Bone marrow (tissue), 2 donors: ENCODE measurements at places on chromosomes 11 and 22.

DNA sequence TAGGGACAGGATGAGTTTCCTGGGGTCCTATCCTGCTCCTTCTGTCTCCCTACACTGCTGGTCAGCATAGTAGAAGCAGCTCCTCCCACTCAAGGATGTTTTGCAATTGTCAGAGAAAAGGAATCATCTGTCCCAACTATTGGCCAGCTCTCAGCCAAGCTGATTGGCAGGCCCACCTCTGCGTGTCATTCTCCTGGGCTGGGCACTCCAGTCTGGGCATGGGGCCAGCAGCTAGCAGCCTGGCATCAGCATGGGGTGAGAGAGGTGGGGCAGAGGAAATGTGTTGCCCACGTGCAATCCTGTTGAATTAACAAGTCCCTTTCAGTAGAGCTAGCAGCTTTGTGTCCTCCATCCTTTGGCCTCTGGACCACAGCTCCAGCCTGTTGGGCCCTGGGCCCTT, 14.1 kb downstream of the ANKK1 start:
- DNase-seq, result no peak

GRCh38 chr11:3105791-3106735, 48.8 kb upstream of the CARS1 start:
- no peak for DNase-seq

GRCh38 chr11:93729129-93729616, 12.1 kb downstream of the TAF1D start:
- no peak for DNase-seq

DNA sequence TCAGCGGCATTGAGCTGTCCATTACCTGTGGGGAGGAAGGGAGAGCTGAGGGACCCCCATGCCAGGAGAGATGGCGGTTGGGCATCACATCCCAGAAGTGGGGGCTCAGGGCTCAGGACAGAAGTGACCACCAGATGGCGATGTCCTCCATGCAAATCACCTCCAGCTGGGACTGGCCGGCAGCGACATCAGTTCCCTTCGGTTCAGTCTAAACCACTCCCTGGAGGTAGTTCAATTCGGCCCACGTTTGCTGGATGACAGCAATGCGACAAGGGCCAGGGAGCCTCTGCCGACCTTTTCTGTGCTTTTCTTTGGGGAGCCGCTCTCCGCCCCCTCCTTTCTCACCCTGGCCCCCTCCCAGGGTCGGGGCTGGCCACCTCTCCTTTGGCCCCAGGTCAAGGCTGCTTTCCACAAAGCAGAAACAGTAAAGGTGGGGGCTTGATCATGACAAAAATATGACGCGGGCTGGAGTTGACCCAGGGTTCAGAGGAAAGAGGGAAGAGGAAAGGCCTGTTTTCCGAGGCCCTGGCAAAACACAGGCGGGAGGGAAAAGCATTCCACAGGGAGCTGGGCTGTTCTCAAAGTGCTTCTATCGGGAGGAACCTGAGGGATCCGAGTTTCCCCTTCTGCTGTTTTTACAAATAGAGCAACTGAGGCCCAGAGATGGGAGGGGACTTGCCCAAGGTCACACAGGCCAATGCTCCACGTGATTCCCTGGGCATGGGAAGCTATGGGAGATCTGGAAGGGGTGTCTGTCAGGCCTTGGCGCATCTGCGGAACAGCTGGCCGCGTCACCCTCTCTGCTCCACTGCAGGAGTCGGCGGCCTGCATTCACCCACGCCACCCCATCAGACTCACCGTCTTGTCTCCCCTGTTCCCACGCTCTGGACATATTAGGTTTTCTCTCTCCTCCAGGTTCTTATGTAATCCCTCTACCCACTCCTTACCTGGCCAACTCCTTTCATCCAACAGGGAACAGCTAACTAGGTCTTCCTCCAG, 54.7 kb downstream of the FBXO7 start:
- DNase-seq, result peak; percentile 14

GRCh38 chr11:128226106-128226716, 361.1 kb downstream of the ETS1 start:
- no peak for DNase-seq

GRCh38 chr22:29156507-29156906, 49.2 kb upstream of the EMID1 start:
- DNase-seq, result no peak

- no peak for DNase-seq
These were observed 17.5 kb downstream of the CDC45 start for GRCh38 chr22:19497245-19497644.

DNA sequence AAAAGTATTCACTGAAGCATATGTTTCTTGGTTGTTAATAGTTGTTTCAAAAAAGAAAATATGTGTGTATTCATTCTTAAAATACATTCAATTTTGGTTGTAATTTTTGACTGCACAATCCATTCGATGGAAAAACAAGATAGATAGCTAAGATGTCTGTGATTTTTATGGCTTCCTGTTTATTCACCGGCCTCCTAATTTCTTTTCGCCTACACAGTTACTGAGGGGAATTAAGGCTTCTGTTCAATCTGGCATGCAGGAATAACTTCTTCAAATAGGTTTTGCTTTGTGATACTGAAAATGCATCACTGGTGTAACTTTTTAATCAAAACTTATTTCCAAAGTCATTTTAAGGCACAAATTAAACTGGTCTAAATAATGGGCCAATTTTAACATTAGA, 290.8 kb upstream of the ARHGAP42 start:
- no peak for DNase-seq

DNA sequence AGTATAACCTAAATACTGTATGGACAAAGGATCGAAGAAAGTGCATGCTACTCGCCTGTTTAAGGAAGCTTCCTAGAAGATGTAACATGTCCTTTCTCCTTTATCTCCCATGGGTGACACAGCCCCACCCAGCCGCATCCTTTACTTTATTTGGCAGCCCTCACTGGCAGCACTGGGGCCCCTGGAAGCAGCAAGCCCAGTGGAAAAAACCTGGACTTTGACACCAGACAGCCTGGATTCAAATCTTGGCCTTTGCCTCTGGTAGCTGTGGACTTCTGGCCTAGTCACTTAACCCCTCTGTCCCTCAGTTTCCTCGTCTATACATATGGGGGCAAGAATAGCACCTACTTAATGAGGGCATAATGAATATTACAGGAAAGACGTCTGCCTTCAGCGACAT, 67.1 kb downstream of the MYEOV start:
- no peak for DNase-seq

DNA sequence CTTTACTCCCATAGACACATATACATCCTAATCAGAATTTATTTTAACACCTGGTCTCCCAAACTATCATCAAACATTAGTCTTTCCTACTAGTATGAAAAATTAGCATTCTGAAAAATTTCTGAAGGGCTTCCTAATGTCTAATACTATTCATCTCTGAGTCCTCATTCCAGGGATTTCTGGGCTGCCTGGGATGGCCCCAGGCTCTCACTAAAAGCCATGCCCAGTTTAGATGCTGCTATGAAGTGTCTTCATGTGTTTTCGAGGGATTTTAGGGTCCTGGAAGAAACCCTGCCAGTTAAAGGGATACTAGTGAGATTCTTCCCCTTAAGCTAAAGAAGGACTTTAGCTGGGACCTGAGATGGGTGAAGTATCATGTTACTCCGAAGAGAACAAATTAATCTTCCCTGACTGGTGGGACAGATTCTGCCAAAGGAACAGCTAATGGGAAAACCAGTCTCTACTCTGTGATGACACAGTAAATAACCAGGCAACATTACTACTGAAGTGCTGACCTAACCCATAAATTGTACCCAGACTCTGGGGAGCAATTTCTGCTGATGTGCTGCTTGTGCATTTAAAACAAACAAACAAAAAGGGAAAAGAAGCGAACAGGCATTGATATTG, 342.6 kb downstream of the SOX6 start:
- DNase-seq, result no peak

GRCh38 chr11:29282088-29282487, 734.7 kb downstream of the KCNA4 start:
- DNase-seq, result no peak

GRCh38 chr11:8732748-8733241, 50.2 kb downstream of the RPL27A start:
- no peak for DNase-seq

- no peak for DNase-seq
These were observed 23.0 kb downstream of the RELT start for GRCh38 chr11:73399159-73399590.

GRCh38 chr11:66719111-66719872, 9.7 kb downstream of the SPTBN2 start:
- no peak for DNase-seq

GRCh38 chr11:5226732-5227310, at the start of gene HBB:
TSS of gene HBB (minus strand) at chr11:5227071. CDS start at chr11:5227021, 50 bp downstream.
- DNase-seq, result no peak

DNA sequence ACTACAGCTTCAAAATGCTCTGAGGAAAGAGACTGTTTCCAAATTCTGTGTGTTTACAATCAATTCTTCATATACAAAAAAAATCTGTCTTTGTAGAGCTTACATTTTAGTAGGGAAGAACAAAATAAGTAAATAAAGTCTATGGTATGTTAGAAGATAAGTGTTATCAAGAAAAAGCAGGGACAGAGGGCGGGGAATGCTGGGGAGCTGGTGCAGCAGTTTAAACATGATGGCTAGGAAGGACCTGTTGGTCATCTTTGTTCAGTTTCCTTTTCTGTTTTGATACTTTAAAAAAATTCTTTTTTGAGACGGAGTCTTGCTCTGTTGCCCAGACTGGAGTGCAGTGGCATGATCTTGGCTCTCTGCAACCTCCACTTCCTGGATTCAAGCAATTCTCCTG, 16.1 kb downstream of the TMEM25 start:
- DNase-seq, result no peak

DNA sequence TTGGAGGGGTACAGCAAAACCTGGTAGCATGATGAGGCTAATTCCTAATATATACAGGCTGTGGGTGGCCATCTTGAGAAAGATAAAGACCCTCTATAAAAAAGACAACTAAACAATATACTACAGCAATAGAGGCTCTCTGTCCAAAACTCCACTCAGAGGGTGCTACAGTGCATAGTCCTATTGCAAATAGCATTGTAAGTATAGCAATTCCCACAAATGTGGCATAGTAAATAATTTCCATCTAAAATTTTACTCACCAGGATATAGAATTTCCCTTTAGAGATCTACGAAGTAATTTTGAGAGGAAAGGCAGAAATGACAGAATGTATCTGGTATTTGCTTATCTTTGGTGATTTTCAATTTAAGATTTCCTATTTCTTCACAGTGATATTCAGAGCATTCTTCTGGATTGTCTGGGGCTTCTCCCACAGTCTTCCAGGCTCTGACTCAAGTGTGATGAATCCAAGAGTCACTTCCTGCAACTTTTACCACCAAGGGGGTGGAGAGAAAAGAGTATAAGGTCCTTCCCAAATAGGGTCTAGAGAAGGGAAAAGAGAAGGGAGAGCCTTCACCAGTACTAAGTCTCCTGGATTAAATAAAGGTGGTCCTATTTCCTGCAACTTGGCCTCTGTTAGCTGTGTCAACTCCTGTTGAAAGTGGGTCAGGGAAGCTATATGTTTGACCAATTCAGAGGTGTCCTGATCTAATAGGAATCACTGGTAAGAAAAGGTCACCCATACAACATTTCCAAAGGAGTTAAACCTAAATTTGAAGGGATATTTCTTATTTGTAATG, 1054.7 kb upstream of the CNTN5 start:
- DNase-seq, result no peak

- DNase-seq, result no peak
These were observed 1.1 kb downstream of the GTPBP1 start for GRCh38 chr22:38706901-38707195.

- no peak for DNase-seq
These were observed 6.2 kb upstream of the ANKRD13D start for GRCh38 chr11:67282876-67283371.

- no peak for DNase-seq
These were observed 1.5 kb downstream of the OLFML1 start for GRCh38 chr11:7486781-7487140.

DNA sequence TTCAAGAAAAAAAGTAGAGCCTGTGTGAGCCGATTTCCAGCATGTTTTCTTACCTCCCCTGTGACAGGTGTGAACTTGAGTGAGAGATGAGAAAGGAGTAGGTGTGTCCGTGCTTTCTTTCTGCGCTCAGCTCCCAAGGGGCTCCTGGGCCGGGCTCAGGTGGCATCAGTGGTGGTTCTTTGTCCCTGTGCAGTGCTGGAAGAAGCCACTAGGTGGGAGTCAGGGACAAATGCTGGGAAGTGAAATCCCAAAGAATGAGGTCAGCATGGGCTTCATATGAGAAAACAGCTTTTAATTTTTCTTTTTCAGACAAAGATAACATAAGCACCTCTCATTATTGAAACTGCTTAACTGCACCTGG, 57.8 kb downstream of the PPFIBP2 start:
- DNase-seq, result no peak
